ENCODE measurements at places on chromosomes 2 and 18. TPM values are rescaled to one million over a fixed set of nuclear protein-coding genes. Genes with fewer than 3 reads are reported as not detected.
A peak's percentile ranks its signal among the peaks of the same experiment; 100 is the strongest.

OTX1 gene
- 0.06 TPM for total RNA-seq

SCN2A gene
- total RNA-seq, result 4.4 TPM

NCKAP5 gene
- 0.47 TPM for total RNA-seq

MPP4 gene
- 26.4 TPM for total RNA-seq

POTEC gene
- total RNA-seq, result not detected

ACOXL gene
- total RNA-seq, result not detected

DNA sequence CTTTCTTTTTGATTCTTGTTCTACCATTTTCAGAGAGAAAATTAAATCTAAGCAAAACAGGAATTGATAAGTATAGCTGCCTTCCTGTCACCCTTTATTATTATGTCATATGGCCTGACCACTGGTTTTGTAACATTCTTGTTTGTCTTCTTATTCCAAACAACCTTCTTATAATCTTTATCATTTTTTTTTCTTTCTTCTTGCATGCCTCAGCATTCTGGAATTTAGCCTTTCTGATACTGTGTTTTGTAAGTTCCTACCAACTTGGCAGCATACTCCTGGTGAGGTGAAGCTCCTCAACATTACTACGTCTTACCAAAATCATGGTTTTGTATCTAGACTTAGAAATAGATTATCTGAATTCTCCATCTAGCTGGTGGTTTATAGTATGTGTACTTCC lies 199.2 kb downstream of the CAMKMT start:
- no peak for DNase-seq

GRCh38 chr18:13577781-13578180 lies 148.6 kb downstream of the FAM210A start:
- DNase-seq, result no peak

- no peak for DNase-seq
Measured at GRCh38 chr2:120629241-120629895, 106.3 kb upstream of the GLI2 start.

DNA sequence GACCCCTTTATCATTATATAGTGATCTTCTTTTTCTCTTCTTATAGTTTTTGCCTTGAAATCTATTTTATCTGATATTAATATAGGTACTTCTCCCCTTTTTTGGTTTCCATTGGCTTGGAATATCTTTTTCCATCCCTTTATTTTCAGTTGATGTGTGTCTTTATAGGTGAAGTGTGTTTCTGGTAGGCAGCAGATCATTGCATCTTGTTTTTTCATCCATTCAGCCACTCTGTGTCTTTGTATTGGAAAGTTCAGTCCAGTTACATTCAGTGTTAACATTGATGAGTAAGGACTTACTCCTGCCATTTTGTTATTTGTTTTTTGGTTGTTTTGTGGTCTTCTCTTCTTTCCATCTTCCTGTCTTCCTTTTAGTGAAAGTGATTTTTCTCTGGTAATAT lies 133.4 kb downstream of the DIS3L2 start:
- DNase-seq, result no peak

GRCh38 chr2:33219850-33220275 lies 256.6 kb upstream of the RASGRP3 start:
- DNase-seq, result peak; percentile 38

- no peak for DNase-seq
Measured at GRCh38 chr18:47531717-47532116, 280.3 kb upstream of the SKOR2 start.

DNA sequence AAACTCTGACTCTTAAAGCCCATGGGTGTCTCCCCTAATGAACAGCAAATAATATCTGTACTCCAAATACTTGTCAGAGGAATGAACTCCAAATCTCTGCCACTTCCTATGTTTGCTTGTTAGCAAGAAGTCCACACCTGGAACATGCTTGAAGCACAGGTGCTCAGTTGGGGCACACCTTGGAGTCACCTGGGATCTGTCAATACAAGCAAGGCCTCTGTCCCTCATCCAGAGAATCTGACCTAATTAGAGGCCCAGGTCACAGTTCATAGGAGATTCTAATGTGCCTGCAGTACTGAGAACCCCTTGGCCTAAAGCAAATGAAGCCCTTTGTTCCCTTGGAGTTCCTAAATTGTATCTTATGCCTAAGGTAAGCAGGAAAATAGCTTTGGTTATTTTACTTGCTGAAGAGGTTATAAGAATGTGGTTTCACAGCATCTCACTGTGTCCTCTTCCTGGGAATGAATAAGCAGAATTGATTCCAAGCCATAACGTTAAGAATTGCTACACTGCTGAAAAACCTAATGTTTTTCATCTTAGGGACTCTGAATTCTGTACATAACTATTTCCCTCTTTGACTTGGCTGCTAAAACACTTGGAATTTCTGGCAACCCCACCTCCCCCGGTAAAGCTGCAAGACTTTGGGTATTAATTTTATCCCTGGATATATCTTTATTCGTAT lies 113.4 kb downstream of the PIEZO2 start:
- no peak for DNase-seq

DNA sequence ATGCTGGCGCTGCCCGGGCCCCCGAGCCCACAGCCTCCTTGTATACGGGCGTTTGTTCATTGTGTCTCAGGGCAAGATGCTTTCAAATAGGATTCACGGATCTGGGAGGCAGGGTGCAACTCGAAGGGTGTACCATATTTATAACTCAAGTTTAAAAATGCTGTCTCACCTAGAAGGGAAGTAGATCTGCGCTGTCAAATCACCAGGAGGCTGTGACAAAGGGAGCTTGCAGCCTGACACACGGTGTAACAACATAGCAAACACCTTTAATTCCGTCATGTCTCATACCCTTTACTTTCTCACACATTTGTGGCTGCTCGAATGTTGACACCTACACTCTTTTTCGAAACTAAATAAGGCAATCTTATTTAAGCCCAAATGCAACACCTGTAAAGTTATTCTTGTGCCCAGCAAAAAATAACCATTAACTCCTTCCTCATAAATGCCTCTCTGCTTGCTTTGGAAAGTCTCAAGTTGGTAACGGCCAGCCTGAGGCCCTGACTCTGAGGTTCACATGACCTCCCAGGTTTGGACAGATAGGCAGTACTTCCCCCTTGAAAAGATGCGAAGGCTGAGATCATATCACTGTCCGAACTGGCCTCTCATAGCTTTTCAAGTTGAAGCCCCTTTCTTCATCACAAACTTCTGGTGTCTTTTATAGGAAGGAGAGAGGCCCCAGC lies 11.6 kb downstream of the ZEB2 start:
- DNase-seq, result no peak

- no peak for DNase-seq
Measured at GRCh38 chr2:197847651-197848401, 43.4 kb downstream of the PLCL1 start.
